ENCODE measurements at places on chromosomes 2 and 18.

DNA sequence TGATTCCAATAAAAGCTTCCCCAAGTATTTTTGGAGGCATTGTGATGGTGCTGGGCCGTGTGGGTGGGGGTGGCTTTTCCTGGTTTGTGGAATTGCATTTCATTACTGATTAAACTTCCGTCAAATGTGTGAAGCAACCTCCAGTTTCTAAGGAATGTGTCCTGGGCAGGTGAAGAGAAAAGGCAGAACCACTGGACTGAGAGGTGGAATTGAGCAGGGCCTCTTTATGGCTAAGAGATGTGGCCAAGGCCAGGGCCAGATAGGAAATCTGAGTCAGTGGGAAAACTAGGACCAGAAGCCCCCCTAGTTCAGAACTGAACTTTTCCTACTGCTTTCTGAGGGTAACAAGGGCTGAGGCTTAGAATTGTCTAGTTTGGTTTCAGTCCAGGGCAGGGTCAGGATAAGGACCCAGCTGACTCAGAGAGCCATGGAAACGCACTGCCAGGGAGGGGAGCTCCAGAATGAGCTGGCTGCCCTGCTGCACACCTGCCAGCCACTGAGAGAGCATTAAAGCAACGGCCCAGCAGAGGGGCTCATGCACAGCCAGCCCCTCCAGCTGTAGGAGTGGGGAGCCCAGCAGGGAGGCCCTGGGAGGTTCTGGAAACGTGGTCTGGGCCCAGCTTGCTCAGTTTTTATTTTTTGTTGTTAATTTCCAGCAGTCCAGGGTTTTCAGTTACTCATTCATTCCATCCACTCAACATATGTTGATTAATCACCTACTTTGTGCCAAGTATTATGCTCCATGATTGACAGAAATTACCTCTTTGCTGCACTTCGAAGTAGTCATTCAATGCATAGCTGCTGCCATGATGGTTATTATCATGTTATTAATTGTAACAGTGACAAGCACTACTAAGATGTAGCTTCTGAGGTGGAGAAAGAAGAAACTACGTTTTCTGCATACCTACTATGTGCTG lies 156.1 kb downstream of the MSH2 start:
- no peak for DNase-seq

- DNase-seq, result no peak
Measured at GRCh38 chr2:201907563-201907881, 101.2 kb downstream of the CDK15 start.

GRCh38 chr2:235021752-235022151 lies 69.9 kb downstream of the SH3BP4 start:
- DNase-seq, result no peak

- no peak for DNase-seq
Measured at GRCh38 chr18:44374966-44375365, 305.7 kb upstream of the SETBP1 start.

- no peak for DNase-seq
Measured at GRCh38 chr18:12333506-12334290, 25.7 kb downstream of the TUBB6 start.

GRCh38 chr2:20499387-20499786 lies 52.5 kb downstream of the RHOB start:
- no peak for DNase-seq

DNA sequence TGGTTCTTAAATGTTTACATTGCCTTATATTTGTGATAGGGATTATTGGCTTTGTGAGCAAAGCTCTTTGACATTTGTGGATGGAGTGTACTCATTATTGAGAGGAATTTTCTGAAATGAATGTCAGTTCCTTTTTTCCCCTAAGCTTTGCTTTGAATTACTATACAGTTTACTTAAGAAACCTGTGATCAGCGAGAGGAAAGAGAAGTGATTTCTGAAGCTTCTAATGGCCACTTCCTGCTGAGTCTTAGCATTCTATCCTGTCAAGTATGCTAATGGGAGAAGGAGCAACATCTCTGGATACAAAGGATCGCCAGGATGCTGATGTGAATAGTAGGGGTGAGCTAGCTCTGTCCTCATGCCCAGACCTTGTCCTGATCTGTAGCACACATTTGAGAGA lies 47.8 kb upstream of the MGAT5 start:
- no peak for DNase-seq

- no peak for DNase-seq
Measured at GRCh38 chr2:49288113-49288705, 133.9 kb upstream of the FSHR start.

- no peak for DNase-seq
Measured at GRCh38 chr2:6495466-6495865, 370.2 kb downstream of the CMPK2 start.

DNA sequence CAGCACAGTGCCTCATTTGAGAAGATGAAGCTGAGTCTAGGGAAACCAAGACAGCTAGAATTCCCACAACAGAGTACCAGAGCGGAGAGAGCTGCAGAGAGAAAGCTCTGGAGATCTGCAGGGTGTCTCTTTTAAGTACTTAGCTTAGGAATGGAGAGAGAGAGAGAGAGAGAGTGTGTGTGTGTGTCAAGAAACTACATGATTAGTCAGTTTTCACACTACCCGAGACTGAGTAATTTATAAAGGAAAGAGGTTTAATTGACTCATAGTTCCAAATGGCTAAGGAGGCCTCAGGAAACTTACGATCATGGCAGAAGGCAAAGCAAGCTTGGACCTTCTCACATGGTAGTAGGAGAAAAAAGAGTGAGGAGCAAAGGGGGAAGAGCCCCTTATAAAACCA lies 64.0 kb downstream of the HIBCH start:
- DNase-seq, result no peak

GRCh38 chr18:58041633-58042032 lies 2.4 kb upstream of the NEDD4L start:
- no peak for DNase-seq

DNA sequence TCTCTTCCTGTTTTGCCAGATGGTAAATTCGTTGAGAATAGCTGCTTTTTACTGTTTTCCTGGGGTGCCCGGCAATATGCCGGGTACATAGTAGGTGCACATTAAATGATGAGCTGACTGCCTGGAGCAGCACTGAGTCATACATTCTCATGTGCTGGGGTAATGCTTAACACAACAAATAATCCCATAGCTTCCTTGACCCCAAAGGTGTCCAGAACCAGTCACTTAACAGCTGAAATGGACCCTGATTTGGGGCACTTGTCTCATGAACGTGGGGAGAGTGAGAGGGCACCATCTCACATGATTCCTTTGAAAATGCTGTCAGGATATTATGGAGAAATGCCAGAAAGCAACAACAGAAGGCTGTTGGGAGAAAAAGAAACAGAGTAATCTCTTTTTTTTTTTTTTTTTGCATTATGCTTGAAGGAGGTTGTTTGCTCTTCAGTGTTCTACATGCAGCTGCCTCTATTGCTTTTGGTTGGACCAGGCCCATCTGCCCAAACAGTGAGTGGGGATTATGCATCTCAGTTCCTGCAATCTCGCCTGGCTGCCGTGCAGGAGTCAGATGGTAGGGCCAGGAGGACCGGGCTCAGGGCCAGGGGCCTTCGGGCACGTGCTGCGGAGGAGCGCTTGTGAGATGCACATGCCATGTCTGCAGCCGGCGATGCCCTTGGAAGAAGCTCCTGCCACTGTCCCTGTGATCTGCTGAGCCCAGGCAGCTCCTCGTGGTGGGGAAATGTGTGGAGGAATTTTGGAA lies 162.1 kb downstream of the SH3RF3 start:
- DNase-seq, result no peak

GRCh38 chr2:159736048-159736447 lies 23.7 kb downstream of the MARCHF7 start:
- no peak for DNase-seq

DNA sequence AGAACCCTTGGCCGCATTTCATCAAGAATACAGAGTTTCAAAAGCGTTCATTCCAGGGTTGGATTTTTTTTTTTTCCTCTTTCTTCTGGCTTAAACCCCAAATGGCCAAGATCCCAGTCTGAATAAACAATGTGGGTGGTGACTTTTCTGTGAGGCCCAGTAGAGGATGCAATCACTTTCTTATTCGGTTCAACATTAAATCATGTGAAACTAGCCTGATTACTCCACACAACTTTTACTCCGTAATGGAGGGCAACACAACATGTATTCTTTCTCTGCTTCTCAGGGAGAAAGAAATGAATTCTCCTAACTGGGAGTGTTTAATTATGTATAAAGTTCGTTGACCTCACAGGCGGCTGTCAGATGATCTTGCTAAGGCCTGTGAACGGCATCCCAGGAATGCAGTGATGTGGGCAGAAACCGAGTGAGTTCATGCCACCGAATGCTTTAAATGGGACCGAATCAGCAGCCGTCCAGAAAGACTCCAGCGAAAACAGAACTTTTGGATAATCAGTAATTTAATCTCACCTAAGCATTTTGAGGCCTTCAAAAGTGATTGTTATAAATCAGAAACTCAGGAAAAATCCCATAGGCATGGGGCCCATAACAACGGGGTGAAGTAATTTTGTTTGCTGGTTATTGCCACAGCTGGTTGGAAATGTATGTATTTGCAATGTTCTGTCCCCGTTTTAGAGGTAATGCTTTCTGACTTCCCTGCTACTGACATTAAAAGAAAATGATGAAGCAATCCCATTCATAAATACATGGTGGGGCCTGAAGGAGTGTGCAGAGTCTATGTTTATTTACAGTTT lies 81.5 kb downstream of the BCL2 start:
- DNase-seq, result no peak

DNA sequence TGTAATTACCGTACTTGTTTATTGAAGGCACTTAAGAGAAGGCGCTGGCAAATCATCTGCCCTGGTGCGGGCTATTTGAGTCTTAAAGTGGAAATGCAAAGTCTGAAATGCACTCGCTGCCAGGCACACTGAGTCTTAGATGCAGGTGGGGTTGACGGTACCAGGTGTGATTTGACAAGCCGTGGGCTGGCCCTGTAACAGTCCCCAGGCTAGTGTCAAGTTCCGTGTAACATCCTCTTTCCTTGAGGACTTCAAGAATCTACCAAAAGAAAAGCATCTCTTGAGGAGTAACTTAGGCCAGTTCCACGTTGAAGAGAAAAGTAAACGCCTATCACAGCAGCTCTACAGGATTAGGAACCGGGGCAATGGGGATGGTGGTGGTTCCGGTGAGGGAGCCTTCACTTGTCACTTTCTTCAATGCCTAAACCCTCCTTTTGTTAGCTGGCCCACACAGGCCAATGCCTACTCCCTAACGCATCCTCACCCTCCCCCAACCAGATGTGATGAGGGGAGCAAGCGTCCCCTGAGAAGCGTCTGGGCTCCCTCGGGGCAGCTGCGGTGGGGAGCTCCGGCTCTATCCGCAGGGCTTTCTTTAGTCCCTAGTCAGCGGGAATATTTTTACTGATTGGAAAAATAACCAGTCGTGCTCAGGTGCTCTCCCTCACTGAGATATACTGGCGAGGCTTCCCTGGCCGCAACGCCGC lies 1.5 kb upstream of the UGP2 start:
- no peak for DNase-seq

GRCh38 chr18:3262234-3263131 lies 550 bp downstream of the MYL12B start:
- no peak for DNase-seq

- no peak for DNase-seq
Measured at GRCh38 chr2:75716406-75716805, 5.7 kb upstream of the GCFC2 start.

- DNase-seq, result no peak
Measured at GRCh38 chr2:7517088-7517487, 599.9 kb downstream of the RNF144A start.

DNA sequence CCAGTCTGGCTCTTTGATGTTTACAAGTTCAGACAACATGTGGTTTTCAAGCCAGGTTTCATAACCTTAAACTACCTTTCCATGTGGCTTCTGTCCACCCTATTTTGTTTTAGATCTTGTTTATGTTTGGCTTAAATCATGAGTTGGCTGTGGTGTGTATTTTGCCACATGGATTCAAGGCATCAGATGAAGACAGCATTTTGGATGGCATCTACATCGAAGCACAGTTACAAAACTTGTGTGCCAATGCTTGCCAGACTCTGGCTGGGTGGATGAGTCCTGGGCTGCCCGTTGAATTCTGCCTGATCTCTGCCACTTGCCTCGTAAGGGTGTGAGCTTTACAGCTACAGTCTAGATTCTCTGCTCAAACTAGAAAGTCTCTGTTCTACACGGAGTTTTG lies 335.3 kb downstream of the MYCN start:
- DNase-seq, result no peak

- no peak for DNase-seq
Measured at GRCh38 chr2:118154176-118154575, 65.9 kb downstream of the INSIG2 start.

DNA sequence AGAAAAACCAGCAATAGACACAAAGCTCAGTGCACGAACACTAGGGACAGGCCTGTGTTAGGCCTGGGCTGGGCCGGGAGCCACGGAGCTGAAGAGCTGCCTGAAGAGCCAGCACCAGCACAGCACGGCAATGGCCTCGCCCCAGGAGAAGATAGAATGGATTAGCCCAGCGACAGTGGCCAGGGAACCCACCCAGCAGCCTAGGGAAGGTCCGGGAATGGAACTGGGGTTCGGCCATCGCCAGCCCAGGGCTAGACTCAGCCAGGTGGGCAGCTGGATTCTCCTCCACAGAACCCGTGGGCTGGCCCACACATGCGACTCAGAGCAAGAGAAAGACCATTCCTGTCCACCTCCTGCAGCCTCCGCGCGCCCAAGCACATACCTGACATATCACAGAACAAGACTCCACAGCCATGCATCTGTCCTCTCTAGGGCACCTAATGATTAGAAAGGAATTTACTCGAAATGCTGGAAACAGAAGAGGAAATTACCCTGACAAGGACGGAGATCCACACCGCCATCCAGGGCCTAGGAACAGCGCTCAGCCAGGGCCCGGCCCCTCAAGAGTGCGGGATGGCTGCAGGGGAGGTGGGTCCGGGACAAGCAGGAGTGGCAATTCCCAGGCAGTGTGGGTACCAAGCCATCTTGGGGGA lies 82.8 kb downstream of the TMEM18 start:
- no peak for DNase-seq

GRCh38 chr2:158828378-158829164 lies 33.5 kb downstream of the DAPL1 start:
- DNase-seq, result no peak

GRCh38 chr18:57475903-57476302 lies 40.7 kb downstream of the ONECUT2 start:
- no peak for DNase-seq

- DNase-seq, result no peak
Measured at GRCh38 chr2:66446941-66447340, 12.0 kb downstream of the MEIS1 start.

DNA sequence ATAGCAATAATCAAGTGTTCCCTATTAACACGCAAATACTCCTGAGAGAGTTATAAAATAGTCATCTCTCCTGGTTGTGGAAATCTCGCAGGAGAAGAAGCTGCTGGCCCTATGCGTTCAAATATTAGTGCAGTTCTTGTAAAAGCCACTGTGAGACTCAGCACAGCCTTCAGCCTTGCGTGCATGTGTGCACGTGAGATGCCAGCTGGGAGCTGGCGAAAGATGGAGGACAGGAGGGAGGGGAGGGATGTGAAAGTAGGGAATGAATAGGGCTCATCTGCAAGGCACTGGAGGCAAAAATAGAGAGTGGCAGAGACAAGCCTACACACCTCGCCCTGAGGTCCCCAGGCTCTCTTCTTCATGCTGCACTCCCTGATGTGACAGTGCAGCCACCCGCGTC lies 126.5 kb downstream of the INO80D start:
- no peak for DNase-seq

- DNase-seq, result no peak
Measured at GRCh38 chr2:120678251-120678650, 57.4 kb upstream of the GLI2 start.
